ENCODE measurements at places on chromosomes 11 and 22.

DNA sequence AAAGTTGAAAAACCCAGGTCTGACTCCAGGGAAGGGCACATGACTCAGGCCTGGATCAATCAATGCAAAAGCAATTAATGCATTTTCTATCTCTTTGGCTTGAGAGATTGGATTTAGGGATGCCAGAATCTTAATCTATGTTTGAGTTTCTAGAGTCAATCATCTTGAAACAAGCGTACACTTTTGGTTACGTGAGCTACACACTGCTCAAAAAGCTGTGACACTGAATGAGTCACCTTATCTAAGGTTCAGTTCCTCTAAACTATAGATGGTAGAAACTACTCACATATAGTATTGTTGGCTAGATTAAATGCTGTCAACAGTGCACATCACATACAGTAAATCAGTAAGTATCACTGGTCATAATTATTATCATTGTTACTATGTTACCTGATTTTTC, 24.2 kb downstream of the MRE11 start:
- no peak for DNase-seq

DNA sequence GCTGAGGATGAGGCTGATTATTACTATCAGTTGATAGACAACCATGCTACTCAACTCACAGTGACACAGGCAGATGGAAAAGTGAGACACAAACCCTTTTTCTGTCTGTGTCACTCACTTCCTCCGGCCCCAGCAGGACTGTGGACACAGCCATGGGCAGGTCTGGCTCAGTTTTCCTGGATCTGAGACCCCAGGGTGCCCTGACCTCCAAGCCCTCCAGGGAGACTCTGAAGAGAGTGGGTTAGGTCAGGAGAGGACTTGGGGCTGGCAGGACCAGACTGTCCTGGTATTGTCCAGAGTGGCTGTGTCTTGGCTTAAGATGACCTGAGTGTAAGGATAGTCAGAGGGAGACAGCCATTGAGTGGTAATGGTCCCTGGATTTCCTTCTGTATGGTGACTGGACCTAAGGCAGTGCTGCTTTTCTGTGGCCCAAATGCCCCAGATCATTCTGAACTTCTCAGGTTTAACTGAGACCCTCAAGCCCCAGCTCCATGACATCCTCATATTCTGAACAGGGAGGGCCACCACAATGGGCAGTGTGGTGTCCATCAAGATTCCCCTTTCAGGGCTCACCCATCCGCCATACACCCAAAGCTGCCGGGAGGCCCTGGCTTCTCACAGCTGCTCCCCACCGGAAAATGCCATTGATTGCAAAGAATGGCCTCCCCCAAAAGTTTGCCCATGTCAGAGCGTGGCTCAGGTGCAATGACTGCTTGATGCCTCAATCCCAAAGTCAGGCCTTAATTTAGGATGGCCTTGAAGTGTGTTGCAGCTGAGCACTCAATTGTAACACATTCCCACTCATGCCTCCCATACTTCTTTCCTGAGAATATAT, 36.2 kb upstream of the PRAME start:
- no peak for DNase-seq

- no peak for DNase-seq
Observed at GRCh38 chr11:20652150-20652806, 17.1 kb upstream of the NELL1 start.

- DNase-seq, result no peak
Observed at GRCh38 chr11:17572359-17572690, 25.3 kb downstream of the OTOG start.

DNA sequence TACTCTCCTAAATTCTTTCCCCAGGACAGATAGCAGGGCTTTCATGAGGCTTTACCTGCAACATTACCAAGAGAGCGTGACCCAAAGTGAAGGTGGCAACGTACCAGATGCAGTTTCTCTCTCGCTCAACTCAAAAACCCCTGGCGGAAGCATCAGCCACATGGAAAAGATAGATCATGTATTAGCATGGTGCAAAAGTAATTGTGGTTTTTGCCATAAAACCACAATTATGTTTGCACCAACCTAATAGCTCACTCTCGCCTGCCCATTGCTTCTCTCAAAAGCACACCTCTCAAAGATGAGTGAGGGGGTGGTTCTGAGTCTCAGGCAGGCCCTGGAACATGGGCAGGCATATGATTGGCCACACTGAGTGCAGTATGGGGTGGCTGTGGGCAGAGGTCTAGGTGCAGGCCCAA, 7.0 kb downstream of the MS4A6A start:
- DNase-seq, result no peak

DNA sequence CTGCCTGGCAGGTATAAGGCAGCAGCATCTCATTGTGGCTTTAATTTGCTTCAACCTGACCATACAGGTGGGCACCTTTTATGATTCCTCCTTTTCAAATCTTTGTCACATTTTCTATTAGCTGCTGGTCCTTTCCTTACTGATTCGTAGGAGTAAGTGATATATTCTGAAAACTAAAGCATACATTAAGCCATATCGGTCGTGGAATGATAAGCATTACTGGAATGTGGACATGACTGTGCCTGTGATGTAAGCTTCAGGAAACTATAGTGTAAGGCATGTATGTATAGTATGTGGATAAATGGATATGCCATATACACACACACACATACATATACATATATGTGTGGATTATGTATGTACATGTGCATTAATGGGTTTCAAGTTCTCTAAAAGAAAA, 20.8 kb downstream of the YPEL1 start:
- no peak for DNase-seq

- DNase-seq, result no peak
Observed at GRCh38 chr22:50308597-50308935, 1.1 kb upstream of the PLXNB2 start.

DNA sequence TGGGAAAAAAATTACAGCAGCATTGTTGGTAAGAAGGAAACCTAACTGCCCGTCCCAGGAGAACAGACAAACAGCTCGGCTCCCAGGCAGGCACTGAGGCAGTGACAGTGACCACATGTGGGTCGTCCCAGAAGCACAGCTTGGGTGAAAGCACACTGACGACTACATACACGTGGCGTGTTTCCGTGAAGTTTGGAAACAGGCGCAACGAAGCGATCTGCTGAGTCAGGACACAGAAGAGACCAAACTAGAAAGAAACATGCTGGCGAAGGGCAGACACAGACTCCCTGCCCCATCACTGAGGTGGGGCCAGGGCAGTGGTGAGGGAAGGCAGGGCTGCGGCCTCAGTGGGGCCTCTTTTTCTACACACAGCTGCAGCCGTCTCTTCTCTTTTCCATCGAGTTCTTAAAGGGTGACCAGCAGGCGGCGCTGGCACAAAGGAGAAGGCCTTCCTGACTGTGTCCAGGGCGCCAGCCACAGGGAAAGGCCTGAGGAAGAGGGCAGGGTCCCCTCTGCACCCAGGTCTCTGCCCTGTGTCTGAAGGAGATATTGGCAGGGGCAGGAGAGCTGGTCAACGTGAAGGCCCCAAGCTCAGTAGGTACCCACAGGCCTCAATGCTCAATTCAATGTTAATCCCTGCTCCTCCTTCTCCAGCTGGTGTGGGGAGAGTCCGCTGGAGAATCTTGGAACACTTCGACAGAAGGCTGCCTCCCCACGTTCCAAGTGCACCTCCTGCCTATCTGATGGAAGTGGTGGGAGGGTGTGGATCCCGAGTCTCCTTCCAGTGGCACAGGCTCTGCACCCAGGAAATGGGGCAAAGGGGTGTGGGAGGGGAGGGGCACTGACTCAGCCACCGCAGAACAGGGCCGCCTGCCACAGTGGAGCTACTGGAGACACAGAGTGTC, 19.9 kb downstream of the CARS1 start:
- no peak for DNase-seq

- DNase-seq, result no peak
Observed at GRCh38 chr22:30869667-30870395, 98.7 kb downstream of the MORC2 start.

DNA sequence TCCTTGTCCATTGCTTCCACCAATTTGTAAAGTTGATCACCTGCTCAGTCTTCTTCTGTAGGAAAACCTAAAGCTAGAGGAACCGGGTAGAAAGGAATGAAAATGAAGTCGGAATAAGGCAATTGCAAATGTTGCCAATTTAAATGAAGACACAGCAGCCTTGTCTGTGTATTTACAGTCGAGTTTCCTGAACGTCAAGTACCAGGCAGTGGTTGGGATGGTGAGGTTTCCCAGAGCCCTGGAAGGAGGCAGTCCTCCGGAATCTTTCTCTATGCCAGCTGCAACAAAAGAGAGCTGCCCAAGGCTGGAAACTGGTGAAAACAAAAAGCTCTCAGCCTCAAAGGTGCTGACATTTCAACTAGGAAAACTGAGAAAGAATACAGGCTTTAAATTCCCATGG, 17.7 kb downstream of the MAJIN start:
- DNase-seq, result no peak

DNA sequence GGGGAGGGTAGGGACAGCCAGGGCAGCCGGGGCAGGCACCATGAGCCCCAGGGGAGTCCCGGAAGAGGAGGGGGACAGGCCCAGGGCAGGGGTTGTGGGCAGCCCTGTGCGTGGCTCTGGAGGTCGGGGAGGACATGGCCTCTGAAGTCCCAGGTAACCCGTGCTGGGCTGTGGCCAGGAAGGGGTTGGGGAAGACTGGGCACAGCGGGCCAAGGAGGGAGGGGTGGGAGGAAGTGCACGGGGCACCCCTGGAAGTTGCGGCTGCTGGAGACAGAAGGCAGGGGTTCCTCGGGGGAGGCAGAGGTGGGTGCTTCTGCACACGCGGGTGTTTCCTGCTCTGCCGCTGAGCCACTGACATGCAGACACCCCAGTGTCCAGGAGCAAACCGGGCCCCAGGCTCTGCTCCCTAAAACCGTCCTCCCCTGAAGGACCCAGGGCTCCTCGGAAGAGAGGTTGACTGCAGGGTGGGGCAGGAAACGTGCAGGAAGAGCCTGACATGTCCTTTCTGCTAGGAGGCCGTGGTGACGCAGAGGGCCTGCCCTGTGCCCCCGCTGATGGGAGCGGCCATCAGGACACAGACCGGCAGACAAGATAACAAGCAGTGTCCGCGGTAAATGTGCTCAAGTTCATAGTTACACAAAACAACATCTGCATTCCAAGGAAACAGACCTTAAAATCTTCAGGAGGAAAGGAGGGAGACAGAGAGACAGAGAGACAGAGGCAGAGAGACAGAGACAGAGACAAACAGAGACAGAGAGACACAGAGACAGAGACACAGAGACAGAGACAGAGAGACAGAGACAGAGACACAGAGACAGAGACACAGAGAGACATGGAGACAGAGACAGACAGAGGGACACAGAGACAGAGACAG, 5.7 kb downstream of the TNNI2 start:
- DNase-seq, result no peak

DNA sequence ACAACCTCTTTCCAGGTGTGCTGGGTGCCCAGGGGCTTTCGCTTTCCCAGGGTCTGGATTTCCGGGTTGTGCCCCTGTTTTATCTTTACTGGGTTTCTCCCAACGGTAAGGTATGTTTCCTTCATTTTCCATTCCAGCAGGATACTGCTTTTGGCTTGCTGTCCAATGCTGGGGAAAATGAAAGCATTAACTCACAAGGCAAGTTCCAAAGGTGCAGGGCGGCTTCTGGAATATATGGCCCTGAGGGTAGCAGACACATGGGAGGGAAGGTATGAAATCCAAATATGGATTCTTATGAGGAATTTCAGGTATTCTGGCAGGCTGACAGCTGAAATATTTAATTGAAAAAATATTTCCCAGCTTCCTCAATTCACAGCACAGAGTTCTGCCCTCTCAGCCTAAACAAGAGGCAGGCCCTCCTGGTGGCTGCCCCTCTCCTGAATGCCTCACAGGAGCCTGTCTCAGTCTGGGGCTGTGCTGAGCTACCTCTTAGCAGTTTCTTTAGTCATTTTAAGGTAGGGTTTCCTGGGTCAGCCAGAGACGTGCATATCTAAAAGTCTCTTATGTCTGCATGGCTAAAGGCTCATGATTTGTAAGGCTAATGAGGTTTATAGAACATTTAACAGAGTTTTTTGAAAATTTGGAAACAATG, 318.6 kb upstream of the B3GAT1 start:
- DNase-seq, result no peak

DNA sequence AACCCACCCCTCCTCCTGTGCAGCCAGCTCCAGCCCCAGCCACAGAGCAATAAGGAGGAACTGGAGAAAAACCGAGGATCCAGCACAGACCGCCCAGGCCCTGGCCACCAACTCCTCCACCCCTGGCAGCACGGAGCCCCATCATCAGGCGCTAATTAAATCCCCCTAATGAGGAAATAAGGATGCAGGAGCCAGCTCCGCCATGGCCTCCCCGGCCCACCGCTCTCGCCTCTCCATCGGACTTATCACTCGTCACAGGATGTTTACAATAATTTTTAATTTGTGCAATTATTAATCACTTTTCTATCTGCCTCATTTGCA, 42.6 kb downstream of the BUD13 start:
- DNase-seq, result no peak

DNA sequence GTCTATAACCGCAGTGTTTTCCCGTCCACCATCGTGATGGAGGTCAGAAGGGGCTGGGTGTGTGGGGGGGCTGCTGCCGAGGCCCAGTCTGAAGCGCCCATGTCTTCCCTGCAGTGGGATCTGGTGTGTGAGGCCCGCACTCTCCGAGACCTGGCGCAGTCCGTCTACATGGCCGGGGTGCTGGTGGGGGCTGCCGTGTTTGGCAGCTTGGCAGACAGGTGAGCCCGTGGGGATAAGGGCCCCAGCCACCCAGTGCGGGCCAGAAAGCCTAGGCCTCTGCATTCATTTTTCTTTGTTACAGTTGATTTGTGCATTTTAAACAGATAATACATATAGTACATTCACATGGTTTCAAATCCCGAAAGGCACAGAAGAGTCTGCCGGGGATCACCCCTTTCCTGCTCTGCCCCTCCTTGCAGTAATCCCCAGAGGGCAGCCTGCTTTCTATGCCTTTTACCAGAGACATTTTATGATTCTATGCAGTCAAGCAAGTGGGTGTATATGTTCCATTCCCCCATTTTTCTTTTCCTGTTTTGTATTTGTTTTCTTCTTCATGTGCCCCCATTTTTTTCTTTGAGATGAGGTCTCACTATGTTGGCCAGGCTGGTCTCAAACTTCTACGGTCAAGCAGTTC, 32.6 kb downstream of the CAPN1 start:
- no peak for DNase-seq

DNA sequence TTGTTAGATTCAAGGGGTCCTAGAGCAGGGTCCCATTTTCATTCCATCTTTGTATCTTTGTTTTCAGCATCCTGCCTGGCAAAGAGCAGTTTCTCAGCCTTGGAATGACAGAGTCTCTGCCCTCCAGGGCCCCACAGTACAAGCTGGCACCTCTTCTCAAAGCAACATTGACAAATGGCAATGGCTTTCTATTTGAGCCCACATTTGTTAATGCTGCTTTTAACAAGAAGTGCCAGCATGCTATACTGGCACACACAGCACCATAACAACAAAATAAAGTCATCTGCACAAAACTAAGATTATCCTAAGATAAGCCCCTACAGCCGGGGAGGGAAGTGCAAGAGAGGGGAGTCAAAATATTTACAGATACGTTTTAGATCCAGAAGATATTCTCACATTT, 309.7 kb upstream of the C11orf87 start:
- no peak for DNase-seq

DNA sequence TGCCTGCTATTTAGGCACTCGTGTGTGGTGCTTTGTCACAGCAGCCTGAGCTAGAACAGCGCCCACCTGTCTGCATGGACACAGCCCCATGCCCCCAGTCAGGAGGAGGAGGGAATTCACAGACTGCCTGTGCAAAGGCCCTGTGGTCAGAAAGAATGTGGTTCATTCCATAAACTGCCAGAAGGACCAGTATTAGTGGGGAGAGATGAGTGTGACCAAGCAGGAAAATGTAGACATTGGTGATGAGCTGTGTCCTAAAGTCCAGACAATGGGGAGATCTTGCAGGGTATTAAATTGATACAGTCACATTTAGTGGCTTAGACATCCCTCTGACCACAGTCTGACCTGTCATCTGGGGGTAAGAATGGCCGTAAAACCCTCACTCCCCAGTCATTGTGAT, 83.7 kb upstream of the LINC01488 start:
- no peak for DNase-seq
